ENCODE measurements at places on chromosomes 2 and 18. TPM values are rescaled to one million over a fixed set of nuclear protein-coding genes. Genes with fewer than 3 reads are reported as not detected.

The SPOPL gene
- 14.9 TPM for total RNA-seq

The SCYGR4 gene
- total RNA-seq = not detected

The SFT2D3 gene
- total RNA-seq = 2.4 TPM

The ZSWIM2 gene
- not detected for total RNA-seq

The SLC19A3 gene
- total RNA-seq = 0.21 TPM

The IL1RL2 gene
- total RNA-seq = 1.7 TPM

The CRYGD gene
- not detected for total RNA-seq

The MAL gene
- not detected for total RNA-seq

The B3GNT7 gene
- total RNA-seq = 0.10 TPM

The GALNT13 gene
- not detected for total RNA-seq

The SLC14A1 gene
- total RNA-seq = 0.25 TPM

The COL4A3 gene
- 0.34 TPM for total RNA-seq

The TDRD15 gene
- not detected for total RNA-seq

The SERPINB10 gene
- 2.3 TPM for total RNA-seq

The PRSS56 gene
- not detected for total RNA-seq

The PROC gene
- 0.82 TPM for total RNA-seq

The UGT1A5 gene
- 0.53 TPM for total RNA-seq

The ACTG2 gene
- total RNA-seq = 0.21 TPM

The ACADL gene
- total RNA-seq = not detected

The RUFY4 gene
- not detected for total RNA-seq

The PCARE gene
- total RNA-seq = not detected

The SDC1 gene
- 1,305 TPM for total RNA-seq

The RPRD1A gene
- 57.1 TPM for total RNA-seq

The HJURP gene
- total RNA-seq = 40.1 TPM

The EGR4 gene
- not detected for total RNA-seq

The CHRND gene
- not detected for total RNA-seq

The CAB39 gene
- 191 TPM for total RNA-seq

The C2orf66 gene
- total RNA-seq = 0.14 TPM

The ZEB2 gene
- total RNA-seq = 0.11 TPM

The UPP2 gene
- total RNA-seq = not detected
